ENCODE measurements at places on chromosomes 1 and 21.

DNA sequence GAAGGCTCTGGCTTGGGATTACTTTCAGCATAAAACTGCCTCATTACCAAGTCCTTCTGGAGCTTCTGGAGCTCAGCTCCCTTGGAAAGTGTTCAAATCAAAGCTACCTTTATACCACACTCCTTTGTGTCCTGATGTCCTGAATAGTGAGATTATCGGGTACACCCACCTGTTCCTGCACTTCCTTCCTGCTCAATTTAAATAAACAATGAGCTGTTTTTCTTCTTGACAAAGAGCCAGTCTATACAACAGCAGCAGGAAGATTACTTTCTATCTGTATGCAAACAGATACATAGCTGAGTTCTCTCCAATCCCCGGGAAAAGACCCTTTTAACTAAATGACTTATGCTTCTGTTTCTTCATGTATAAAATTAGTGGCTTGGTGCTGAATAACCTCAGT is 258.0 kb upstream of the FMN2 start:
- DNase-seq, result no peak

DNA sequence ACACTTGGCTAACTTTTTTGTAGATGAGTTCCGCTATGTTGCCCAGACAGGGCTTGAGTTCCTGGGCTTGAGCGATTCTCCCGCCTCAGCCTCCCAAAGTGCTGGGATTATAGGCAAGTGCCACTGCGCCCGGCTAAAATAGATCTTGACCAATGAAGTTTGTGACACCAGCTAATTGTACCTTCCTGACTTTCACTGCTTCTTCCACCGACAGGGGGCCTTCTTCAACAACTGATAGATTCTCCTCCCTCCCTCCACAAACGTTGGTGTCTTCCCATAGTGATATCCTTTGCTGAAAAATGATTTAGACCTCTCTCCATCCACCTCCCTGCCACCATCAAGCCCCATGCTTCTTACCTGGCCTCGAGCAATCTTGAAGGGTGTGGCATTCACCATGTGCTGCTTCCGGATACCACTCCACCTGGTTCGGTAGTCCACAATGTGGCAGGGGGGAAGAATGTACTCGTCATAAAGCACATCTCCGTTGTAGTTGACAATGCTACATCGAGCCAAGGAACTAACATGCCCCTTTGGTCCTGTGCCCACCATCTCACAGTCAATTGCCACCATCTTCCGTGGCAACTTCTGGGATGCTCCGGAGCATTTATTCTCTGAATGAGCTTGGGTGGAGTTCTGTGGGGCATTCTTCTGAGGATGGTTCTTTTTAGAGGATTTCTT is 1.6 kb upstream of the METTL25B start:
- DNase-seq, result no peak

GRCh38 chr1:156673387-156674121 is 3.7 kb downstream of the NES start:
- no peak for DNase-seq

DNA sequence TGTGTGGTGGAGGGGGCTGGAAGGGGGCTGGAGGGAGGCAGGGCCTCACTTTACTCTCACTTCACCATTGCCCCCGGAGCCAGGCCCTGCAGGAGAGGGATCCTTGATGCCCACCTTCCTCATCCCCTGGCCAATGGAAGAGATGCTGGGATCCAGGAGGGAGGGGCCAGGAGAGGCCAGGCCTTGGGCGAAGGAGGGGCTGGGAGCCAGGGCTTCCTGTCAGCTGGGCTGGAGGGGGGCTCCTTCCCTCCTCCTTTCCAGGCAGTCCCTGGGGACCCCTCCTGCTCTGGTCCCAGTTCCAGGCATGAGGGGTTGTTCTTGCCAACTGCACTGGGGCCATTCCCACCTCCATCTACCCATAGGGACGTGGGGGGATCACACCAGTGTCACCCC is 5.7 kb downstream of the AHDC1 start:
- DNase-seq, result no peak

GRCh38 chr1:178174539-178174938 is 80.6 kb downstream of the RASAL2 start:
- DNase-seq, result no peak

DNA sequence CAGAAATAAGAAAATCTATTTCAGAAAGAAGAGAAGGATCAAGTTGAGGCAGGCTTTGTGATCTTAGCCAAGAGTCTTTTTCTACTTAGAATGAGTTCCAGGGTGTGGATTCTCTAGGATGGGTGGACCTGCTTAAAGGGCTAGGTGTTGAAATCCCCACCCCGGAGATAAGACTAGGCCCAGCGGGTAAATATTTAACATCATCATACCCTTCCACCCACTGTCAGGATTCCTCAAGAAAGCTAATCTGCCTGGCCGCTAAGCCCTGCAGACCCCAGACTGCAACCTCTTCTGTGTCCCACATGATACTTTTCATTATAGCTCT is 5.8 kb downstream of the IGSF9 start:
- no peak for DNase-seq

DNA sequence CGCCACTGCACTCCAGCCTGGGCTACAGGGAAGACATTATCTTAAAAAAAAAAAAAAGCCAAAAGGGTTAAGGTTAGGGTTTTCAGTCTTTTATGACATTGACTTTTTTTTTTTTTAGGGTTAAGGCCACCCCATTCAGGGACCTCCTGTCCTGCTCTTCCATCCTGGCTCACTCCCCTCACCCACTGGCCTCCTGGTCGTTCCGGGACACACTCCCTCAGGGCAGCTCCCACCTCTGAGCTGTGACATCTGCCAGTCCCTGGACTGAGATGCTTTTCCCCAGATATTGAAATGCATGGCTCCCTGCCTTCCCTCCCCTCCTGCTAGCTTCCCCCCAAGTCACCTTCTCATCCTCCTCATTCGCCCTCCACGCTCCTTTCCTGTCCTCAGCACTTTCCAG is 9.6 kb downstream of the PLEKHG5 start:
- DNase-seq, result no peak

DNA sequence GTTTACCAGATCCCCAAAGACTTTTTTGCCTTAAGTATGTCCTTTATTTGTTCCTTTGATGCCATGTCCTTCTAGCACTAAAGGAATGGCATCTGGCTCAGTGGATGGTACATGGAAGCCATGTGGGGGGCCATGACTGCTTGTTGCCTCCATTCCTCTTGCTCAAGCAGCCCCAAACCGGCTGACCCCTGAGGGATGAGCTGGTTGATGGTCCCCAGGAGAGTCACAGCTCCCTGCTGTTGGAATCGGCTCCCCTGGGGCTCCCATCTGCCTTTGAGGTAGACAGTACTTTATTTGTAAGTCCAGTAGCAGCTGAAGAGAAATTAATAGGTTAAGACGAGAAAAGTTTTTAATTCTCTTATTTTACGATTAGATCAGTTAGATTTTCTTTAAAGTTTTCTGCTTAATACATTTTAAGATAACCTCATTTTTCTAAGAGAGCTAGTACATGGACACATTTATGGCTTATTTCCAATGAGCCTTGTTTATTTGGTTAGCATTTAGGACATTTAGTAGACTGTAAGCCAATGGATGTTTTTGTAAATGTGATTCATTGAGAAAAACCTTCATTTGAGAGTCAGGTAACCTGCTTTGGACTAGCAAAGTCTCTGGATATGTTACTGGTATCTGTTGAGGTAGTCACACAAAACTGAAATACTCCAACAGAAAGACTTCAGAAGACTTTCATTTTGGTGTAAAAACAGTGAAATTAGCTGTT is 88.2 kb downstream of the CAMTA1 start:
- DNase-seq, result no peak

DNA sequence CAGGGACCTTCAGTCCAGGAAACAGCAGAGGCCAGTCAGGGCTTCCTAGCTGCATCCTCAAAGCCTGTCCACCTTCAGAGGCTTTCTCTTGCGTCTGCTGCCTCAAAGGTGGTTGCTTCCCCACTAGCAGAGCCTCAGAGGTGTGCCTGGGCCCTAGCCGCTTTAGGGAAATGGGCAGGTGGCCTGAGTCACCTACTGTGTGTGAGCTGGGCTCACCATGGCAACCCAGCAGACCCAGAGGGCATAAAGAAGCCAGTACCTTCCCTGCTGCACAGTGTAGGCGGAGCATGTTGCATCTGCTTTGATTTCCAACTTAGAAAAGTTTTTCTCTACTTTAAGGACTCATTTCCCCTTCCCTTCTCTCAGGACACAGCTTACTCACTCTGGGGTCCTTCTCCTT is 12.5 kb downstream of the SLC9A1 start:
- no peak for DNase-seq

- DNase-seq, result no peak
These were observed 7.2 kb downstream of the CAP1 start for GRCh38 chr1:40047769-40048168.

GRCh38 chr1:226813671-226814591 is 56.5 kb upstream of the PSEN2 start:
- no peak for DNase-seq

DNA sequence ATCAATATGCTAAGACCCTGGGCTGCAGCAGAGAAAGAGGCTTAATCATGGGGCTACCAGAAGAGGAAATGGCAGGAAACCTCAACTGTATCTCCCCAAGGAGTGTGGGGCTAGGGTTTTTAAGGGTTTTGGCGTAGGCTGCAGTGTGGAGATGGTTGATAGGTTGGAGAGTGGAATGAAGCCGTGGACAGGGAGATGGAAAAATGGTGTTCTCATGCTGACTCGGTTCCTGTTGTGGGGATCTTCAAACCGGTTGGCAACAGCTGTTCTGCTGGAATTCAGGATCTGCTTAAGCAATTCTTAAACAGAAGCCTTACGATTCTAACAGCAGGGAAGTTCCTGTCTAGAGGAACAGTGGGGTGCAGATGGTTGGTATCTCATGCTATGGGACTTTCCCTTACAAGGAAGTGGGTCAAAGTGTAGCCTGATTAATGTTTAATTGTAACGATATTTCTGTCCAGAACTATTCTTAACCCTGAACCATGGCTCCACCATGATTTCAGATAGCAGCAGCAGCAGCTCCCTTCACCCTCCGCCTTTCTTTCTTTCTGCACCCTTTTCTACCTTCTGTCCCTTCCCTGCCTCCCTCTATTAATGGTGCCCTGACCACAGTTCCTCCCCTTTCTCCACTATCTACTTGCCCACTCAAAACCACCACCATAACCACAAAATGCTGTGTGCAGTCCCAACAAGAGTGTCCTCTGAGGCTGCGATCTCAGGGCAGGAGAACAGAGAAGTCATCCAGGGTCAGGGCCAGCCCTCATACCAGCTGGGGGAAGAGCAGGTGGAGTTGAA is 30.8 kb downstream of the RSPH1 start:
- no peak for DNase-seq

DNA sequence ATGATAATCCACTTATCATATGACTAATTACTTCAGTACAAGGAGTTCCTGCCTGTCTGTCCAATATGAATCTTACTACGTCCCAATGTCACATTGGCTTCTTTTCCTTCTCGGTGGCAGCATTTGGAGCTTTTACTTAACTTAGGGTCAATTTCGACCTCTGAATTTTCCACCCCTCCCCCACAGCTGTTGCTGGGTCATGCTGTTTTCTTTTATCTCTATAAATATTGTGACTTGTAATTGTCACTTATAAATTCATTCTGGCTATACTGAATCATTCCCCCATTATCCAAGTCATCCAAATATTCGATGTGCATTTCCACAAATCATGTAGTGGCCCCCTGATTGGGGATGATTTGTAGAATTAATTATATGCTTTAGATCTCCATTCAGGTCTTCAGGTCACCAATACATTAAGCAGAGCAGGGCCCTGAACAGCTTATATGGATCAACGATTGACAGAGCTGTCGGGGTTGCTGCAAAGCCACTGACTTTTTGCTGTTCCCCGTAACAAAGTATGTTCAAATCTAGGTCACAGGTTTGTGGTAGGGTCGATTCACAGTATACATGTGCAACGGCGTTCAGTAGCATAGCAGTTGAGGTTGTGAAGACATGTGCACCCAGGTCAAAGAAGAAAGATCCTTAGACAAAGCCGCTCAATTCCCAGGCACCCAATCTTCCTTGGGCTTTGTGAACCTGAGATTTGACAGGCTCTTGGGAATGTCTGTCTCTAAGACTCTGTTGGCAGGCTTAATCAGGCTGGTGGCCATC is 18.3 kb upstream of the RNU1-4 start:
- DNase-seq, result no peak

- no peak for DNase-seq
These were observed at the start of gene CHIA for GRCh38 chr1:111290630-111291029. Gene CHIA, plus strand, starts transcription at chr1:111290851. Its CDS starts 19,617 bp downstream, at chr1:111310468.

DNA sequence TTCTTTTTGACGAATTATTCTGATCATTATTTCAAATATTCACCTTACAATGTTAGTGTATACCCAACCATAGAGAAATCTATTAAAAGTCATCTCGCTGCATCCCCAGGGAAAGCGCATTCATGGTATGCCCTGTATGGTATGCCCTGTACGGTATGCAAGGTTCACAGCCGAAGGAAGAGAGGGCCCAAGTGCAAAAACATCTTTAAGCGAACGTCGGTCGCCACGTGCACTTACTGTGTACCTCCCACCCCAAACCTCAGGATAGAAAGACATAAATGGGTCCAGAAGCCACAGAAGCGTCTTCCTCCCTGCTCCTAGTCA is 14.4 kb downstream of the HLX start:
- no peak for DNase-seq

DNA sequence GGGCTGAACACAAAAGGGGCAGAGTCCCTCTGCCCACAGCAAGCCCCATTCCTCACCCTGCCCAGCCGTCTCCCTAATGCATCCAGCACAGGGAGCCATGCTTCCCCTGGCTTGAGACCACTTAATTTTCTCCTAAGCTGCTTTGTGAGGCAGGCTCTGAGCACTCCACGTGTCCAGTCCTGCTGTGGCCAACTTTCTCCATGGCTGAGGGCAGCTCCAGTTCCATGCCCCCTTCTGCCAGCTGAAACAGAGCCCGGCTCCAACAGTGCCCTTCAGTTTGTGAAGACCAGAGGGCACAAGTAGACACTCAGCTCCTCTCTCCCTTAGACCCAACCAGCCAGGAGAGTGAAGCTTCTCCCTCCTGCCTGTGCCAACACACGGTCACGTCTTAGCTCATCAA is 33.8 kb downstream of the PLEKHA6 start:
- no peak for DNase-seq

DNA sequence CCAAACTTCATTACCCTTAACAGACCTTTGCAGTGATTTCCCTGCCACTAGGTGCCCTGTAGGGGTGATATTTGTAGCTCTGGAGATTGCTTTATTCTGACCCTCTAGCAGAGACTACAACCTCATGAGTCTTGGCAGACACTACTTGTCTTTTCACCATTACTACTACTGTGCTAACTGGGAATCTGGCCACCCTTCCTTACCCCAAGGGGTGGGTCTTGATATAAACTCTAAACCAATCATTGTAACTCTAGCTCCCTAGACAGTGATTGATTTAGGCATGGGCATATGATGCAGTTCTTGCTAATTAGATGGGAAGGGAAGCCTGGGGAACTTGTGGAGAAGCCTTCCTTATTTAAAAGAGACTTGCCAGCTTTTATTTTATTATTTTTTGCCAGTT is 3.9 kb downstream of the KPNA6 start:
- DNase-seq, result no peak

GRCh38 chr1:87077959-87078639 is 163.7 kb downstream of the HS2ST1 start:
- DNase-seq, result no peak
